ENCODE measurements at places on chromosomes 3 and 15. TPM values are rescaled to one million over a fixed set of nuclear protein-coding genes. Genes with fewer than 3 reads are reported as not detected.

ZSCAN29 gene
- total RNA-seq, result 23.2 TPM

TMC3 gene
- total RNA-seq, result not detected

BTLA gene
- 34.1 TPM for total RNA-seq

SAMD7 gene
- not detected for total RNA-seq

CPNE4 gene
- not detected for total RNA-seq

SLC38A3 gene
- total RNA-seq, result not detected

CCDC174 gene
- total RNA-seq, result 16.1 TPM

CACNA2D3 gene
- total RNA-seq, result not detected

PPIB gene
- 318 TPM for total RNA-seq

ZCWPW2 gene
- 0.32 TPM for total RNA-seq

DPPA2 gene
- total RNA-seq, result not detected

AGTR1 gene
- not detected for total RNA-seq
